ENCODE measurements at places on chromosomes 3 and 15.
A peak's percentile ranks its signal among the peaks of the same experiment; 100 is the strongest.

DNA sequence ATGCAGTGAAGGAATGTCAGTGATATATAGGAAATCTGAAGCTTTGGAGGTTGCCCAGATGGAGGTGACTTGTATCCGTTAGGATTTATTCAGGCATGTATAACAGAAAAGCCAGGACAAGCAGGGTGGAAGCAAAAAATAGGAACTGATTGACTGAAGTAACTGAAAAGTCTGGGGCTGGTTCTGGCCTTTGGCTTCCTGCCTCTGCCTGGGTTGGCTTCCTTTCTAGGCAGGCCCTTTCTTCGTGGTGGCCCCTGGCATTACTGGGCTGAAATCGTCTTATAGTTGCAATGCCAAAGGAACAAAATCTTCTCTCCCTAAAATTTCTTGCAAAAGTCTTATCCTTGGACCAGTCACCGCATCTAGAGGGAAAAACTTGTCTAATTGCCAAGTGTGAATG lies 386.1 kb downstream of the PTPRG start:
- peak; percentile 17 for DNase-seq

GRCh38 chr3:10008588-10009344 lies 17.5 kb upstream of the FANCD2 start:
- peak; percentile 69 for DNase-seq

DNA sequence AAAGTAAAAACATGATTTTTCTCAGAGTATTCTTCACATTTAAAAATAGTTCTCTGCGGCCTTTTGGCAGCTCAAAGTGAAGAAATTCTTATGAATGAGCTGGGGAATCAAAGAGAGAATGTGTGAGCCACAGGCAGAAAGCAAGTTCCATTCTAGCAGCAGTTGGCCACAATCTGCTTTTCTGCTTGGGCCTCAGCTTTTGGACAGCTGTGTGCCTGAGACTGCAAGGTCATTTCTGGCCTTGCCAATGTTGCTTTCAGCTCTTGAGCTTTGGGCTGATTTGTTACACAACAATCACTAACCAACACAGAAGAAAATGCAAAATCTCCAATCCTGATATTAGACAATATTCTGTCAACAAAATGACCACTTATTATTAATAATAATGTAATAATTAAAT lies 14.4 kb upstream of the TM4SF4 start:
- peak; percentile 39 for DNase-seq

DNA sequence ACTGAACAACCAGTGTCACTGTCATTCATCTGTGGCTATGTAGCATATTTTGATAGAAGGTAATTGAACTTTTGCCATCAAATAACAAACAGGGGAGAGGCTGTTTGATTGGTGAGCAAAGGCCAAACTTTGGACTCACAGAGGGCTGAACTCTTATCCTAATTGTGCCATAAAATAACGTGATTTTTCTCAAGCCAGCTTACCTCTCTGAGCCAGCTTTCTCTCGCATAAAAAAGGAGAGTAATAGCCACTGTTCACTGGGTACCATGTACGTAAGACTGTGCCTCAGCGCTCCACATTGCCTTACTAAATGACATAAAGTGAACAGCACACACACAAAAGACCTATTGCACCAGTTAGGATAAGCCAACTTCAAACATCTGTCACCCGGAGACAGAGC lies 216.9 kb downstream of the LRTM1 start:
- DNase-seq = no peak

GRCh38 chr3:23004971-23005370 lies 198.2 kb upstream of the UBE2E2 start:
- no peak for DNase-seq

GRCh38 chr15:59313641-59314332 lies 58.9 kb downstream of the MYO1E start:
- DNase-seq = no peak

- DNase-seq = no peak
Observed at GRCh38 chr15:52005748-52006701, 13.0 kb upstream of the MAPK6 start.

GRCh38 chr3:179324270-179324754 lies 1.5 kb downstream of the ZNF639 start:
- peak; percentile 14 for DNase-seq

DNA sequence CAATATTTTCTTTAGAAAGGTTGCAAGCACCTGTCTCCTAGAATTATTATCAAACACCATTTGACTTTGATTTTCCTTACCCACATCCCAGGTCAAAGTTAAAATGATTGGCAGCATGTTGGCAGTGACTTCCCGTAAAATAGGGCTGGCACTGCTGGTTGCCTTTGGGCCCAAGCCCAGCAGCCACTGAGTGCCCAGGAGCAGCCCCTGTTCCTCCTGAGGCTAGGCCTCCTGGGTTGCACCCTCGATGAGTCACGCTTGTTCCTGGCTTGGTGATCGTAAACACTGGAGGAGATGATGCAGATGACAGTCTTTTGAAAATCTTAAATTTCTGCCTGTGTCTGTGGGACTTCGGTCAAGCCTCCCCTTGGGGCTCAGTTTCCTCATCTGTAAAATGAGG lies 290.0 kb downstream of the TLE3 start:
- peak; percentile 5 for DNase-seq

GRCh38 chr3:41317718-41318117 lies 118.4 kb downstream of the CTNNB1 start:
- no peak for DNase-seq

DNA sequence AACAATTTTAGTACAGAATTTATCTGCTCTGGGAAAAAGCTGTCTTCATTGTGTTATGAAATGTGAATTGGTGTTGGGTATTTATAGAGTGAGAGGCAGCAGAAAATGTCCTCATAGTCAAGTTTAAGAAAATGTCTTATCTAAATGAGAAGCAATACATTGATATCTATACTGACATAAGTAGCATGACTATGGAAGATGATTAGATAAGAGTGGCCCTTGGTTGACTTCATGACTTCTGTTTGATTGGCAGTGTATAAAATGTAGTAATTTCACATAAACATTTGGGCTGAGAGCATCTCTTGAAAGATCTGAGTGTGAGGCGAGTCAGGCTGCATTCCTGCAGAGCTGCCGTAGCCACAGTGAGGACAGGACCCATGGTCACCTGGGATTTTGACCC lies 19.4 kb downstream of the MCTP2 start:
- no peak for DNase-seq

GRCh38 chr3:98733812-98734281 lies 29.3 kb upstream of the ST3GAL6 start:
- DNase-seq = peak; percentile 42

DNA sequence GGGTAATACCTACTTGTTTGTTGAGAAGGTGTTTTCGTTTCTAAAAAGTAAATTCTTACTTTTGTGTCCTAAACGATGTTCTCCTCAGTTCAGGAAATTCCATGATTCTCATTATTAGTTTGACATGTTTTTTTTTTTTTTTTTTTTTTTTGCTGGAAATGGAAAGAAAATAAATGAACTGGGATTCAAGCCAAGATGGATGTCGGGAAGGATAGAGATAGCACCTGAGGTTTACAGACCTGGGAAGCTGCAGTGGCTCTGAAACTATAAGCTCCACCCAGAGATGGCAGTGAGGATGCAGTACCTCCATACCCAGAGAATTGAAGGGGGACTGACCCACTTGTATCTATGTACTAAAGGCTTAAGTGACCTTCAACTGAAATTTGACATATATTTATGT lies 334.6 kb upstream of the TGFBR2 start:
- DNase-seq = no peak

- DNase-seq = no peak
Observed at GRCh38 chr15:95105229-95105628, 873.9 kb downstream of the MCTP2 start.

DNA sequence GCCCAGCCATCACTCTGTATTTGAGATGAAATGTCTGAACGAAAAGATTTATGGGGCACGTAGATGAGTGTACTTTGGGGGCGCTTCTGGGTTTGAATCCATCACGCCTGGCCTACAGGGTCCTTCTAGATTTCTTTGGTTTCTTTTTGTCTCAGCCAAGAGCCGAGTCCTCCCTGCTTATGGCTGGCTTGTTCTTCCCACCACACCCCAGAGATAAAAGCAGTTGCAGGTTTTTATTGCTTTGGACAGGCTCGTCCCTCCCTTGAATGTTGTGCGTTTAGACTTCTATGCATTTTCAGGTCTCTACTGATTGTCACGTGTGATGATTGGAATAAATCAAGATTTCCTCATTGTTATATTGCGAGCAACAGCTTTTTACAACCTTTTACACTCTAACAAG lies 104.8 kb upstream of the CHRNA7 start:
- no peak for DNase-seq

- DNase-seq = no peak
Observed at GRCh38 chr3:69137005-69137404, 14.6 kb upstream of the LMOD3 start.

DNA sequence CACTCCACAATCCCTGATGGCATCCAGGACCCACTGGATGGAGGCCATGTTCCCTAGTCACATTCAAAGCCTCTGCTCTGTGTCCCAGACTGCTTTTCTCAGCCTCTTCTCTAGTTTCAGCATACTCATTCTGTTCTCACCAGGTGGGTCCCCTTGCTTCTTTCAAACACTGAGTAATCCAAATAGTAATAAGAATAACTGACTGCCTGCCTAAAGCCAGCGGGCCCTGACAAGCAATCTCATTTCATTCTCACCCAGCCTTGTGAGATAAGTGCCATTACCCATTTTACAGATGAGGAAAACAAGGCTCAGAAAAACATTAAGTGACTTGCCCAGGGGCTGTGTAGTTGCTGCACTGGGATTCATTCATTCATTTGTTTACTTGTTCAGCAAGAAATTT lies 25.4 kb downstream of the MAPKAPK3 start:
- DNase-seq = no peak

DNA sequence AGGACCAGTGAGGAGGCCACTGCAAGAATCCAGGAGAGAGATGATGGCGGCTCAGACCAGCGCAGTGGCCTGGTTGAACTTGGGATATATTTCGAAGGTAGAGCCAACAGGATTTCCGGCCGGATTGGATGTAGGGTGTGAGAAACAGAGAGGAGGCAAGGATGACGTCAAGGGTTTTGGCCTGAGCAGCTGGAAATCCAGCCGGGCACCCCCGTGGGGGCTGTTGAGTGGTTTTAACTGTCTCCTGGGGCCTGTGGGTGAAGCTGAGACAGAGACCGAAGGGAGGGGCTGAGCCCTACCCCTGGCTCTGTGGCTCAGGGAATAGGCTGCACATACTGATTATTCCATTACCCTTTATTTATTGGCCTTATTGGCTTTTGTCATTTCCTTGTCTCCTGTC lies 45.7 kb downstream of the EXOG start:
- DNase-seq = no peak

GRCh38 chr3:8776406-8776805 lies 7.0 kb upstream of the OXTR start:
- DNase-seq = no peak

DNA sequence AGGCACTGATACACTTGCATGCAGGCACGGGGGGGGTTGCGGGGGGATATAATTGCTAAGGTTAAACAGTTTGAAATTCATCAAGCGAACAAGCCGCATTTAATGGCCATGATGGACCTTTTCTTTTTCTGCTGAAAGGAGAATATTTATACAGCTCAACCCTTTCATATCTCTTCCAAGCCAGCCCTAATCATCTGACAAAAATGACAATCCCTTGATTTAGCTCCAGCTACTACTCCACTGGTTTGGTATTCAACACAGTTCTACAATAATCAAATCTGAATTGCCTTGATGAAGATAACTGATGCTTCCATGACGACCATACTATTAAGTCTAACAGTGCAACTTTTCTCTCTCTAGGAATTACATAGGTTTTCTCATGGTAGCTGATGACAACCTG lies 374.9 kb downstream of the PLCL2 start:
- DNase-seq = no peak

DNA sequence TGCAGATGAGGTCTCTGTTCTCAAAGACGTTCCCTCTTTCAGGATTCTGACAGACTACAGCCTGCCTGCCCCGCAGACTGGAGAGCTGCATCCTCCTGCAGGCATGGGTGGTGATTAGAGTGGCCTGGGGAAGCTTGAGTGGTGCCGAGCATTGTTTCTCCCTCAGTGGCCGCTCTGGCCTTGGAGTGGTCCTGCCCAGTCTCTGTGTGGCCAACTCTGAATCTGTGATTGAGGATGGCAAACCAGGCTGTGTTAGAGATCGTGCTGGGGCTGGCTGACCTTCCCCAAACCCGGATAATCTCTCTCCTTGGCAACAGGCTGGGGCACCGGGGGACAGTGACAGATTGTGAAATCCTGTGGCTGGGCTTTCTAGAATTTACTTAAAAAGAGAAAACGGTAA lies 11.0 kb upstream of the ADCY5 start:
- no peak for DNase-seq

- no peak for DNase-seq
Observed at GRCh38 chr3:83065851-83066460, 1304.5 kb upstream of the GBE1 start.

DNA sequence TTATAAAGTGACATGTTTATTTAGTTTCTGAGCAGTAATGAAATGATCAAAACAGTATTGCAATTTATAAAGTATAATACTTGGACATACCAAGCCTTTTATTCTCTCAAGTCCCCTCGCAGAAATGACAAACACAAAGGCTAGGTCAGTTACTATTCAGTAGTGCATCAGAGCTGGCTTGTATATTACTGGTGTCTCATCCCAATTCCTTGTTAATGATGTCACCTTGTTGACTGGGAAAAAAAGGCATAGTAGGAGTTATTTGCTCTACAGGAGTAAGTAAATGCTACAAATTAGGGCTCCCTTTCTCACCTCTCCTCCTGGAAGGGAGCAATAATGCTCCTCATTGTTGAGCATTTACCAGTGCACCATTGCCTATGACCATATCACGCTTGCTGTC lies 317.6 kb downstream of the CHL1 start:
- DNase-seq = no peak

DNA sequence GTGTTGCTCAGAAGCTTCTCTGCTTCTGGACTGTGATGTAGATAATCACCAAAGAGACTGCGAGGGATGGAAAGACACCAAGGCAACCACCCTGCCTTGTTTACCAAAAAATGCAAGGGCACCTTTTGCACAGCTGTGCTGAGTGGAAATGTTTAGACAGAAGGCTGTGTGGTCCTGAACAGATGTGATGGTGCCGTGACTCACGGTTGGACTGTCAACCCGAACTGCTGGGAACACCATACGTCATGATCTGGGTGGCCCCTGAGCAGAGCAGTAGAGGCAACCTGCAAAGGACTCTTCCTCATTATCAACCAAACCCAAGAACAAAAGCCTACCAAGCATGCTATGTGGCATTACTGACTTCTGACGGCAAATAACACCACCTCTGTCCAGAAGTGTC lies 61.3 kb upstream of the LPP start:
- DNase-seq = no peak

DNA sequence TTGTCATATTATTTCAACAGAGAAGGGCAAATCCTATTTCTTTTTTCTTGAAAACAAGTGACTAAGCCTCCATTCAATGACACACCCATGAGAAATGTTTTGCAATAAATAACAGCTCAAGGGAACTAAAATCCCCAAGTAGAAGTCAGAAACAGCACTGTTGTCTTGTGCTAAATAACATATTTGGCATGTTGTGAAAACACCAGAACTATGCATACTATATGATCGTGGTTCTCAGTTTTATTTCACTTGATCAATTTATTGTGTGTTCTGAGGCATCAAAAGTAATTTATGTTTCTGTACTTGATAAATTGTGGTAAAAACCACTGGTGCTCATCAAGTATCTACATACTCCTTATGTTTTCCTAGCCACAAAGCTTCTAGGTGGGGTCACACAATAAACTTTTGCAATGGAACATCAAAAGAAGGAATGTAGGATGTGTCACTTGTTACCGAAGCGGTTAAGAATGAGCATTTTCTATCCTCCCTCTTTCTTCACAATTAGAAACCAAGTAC lies 691.7 kb upstream of the CBLB start:
- DNase-seq = no peak

GRCh38 chr15:73922186-73923151 lies 3.8 kb upstream of the LOXL1 start:
- DNase-seq = no peak

All from pons (tissue), 1 donor.